Fibroblast of lung (primary cell): ENCODE measurements at places on chromosomes 5 and 9. TPM values are rescaled to one million over a fixed set of nuclear protein-coding genes. Genes with fewer than 3 reads are reported as not detected.

DNA sequence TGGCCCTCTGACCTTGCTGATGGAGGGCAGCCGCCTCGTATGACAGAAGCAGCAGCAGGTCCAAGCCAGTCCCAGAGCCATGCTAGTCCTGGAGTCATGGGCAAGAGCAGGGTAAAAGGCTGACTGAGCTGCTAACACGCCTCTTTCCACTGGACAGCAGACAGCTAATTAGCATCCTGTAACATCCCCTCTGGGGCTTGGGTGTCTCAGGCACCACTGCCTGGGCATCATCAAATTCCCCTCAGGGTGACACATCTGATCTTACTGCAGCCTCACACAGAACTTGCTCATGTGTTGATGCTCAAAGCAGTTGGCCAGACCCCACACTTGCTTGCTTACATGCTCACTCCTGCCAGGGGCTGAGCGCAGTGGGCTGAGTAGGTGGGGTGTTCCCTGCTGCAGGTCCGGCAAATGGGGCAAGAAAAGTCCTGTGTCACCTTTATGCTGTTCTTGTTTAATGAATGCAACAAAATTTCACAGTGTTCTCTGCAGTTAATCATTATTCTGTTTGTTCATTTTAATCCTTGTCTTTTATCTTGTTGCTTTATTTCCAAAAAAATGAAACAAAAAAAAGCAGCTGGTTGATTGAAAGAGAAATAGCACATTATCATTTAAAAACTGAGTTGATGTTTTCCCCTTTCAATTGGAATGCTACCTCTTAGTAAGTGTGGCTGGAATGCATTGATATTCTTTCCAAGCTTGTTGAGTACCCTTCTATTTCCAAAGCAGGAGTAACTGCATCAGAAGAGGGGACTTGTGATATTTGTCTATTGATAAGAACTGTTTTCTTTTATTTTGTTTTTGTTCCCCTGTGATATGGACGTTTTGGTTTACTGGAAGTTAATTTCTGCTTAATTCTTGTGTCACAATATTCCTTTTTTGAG is 254.1 kb downstream of the CDH18 start:
- no peaks in the 10 kb centered on the region for H3K4me1 ChIP-seq
- H3K27me3 ChIP-seq: no peaks in the 10 kb centered on the region
- no peak overlapping the region for H3K4me3 ChIP-seq
- H3K27ac ChIP-seq: no peak overlapping the region
- peak; percentile 2 for DNase-seq

- DNase-seq: no peak
- H3K27ac ChIP-seq: no peak overlapping the region
- H3K36me3 ChIP-seq: no peaks in the 10 kb centered on the region
- H3K4me1 ChIP-seq: no peaks in the 10 kb centered on the region
- no peaks in the 10 kb centered on the region for H3K27me3 ChIP-seq
These were observed 130.4 kb downstream of the ESM1 start for GRCh38 chr5:54854883-54855581.

- H3K4me3 ChIP-seq: no peak overlapping the region
- DNase-seq: no peak
- no peaks in the 10 kb centered on the region for H3K27me3 ChIP-seq
- H3K27ac ChIP-seq: no peak overlapping the region
- H3K36me3 ChIP-seq: no peaks in the 10 kb centered on the region
- H3K4me1 ChIP-seq: no peaks in the 10 kb centered on the region
These were observed 606.2 kb downstream of the PDE4D start for GRCh38 chr5:59287361-59287760.

DNA sequence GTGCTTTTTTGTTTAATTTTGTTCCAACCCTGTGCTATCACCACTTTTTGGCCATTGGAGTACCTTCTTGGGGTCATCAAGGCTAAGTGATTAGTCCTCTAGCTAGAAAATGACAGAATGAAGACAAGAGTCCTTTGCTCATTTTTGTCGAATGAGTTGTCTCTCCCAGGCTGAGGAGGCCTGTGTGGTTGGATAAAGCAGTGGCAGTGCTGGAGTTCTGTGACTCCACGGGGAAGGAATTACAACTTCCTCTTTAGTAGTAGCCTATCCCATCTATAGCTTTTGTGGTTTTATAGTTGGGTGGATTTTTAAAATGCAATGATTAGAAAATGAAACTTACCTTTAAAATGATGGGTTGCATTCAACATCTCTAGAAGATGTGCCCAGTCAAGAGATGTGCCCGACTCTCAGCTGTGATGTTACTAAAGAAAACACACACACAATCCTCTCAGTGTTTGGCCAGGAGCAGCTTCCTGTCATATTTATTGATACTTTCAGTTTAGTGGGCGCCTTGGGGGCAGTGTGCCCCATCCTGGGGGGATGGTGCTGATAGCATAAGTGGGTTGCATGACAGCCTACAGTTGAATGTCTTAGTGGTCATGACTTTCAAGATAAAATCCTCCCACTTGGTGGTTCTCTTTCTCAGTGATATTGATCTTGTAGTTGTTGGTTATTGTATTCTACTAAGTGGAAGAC is 11.9 kb downstream of the OTULINL start:
- H3K27me3 ChIP-seq: no peaks in the 10 kb centered on the region
- H3K4me3 ChIP-seq: no peak overlapping the region
- peaks cover 4% of the 10 kb centered on the region for H3K4me1 ChIP-seq
- peak; percentile 62 for DNase-seq
- no peak overlapping the region for H3K27ac ChIP-seq

GRCh38 chr5:41291323-41291722 is 78.0 kb upstream of the C6 start:
- no peaks in the 10 kb centered on the region for H3K4me1 ChIP-seq
- H3K27ac ChIP-seq: no peak overlapping the region
- DNase-seq: no peak

DNA sequence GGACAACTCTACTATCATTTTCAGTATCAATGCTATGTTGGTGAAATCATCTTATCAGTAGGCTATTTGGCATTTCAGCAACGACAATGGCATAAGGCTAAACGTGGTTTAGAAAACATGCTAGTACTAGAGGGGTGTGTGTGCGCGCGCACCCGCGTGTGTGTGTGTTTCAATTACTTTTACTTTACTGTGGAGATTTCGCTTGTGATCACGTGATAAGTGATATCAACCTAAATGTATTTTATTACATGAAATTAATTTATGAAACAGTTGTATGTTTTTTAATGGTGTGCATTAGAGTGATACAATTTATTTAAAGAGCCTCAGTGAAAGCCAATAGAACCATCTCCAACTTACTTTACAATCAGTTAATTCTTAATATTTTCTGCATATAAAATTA is 587.9 kb upstream of the ITGA1 start:
- no peaks in the 10 kb centered on the region for H3K4me1 ChIP-seq
- H3K27me3 ChIP-seq: no peaks in the 10 kb centered on the region
- no peak overlapping the region for H3K27ac ChIP-seq
- H3K4me3 ChIP-seq: no peak overlapping the region
- DNase-seq: no peak

DNA sequence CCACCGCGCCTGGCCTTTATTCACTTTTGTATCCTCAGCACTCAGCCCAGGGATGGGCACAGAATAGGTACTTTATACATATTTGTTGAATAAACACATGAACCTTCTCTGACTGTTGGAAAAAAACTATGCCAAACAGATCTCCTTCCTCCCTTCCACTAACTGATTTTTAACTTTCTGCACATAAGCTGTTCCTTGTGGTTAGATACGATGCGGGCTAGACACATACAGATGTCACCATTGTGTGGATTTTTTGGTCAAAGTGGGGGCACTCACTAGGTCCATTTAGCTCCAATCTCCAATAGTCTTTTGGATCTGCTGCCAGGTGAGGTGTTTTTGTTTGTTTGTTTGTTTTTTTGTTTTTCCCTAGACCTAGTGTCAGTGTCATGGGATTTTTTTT is 5.1 kb downstream of the TEX48 start:
- no peak overlapping the region for H3K4me3 ChIP-seq
- H3K27me3 ChIP-seq: no peaks in the 10 kb centered on the region
- peaks cover 2% of the 10 kb centered on the region for H3K4me1 ChIP-seq
- peak overlapping the region; percentile 55 for H3K27ac ChIP-seq

DNA sequence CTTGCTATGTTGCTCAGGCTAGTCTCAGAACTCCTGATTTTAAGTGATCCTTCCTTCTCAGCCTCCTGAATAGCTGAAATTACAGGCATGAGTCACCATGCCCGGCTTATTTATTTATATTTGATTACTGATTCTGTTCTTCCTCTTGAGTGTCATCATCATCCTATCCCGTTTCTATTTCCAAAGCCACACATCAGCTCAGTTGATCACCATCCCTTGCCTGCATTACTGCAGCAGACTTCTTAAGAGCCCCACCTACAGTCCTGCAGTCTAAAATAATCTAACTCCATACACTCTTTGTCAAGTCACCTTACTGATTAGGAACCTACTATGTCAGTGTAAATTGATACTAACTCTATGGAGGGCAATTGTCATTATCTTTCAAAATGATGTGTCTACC is 138.9 kb upstream of the RAI14 start:
- no peaks in the 10 kb centered on the region for H3K27me3 ChIP-seq
- no peak overlapping the region for H3K27ac ChIP-seq
- peaks cover 5% of the 10 kb centered on the region for H3K4me1 ChIP-seq
- H3K36me3 ChIP-seq: no peaks in the 10 kb centered on the region

The BARHL1 gene
- total RNA-seq: not detected in 2 replicates

DNA sequence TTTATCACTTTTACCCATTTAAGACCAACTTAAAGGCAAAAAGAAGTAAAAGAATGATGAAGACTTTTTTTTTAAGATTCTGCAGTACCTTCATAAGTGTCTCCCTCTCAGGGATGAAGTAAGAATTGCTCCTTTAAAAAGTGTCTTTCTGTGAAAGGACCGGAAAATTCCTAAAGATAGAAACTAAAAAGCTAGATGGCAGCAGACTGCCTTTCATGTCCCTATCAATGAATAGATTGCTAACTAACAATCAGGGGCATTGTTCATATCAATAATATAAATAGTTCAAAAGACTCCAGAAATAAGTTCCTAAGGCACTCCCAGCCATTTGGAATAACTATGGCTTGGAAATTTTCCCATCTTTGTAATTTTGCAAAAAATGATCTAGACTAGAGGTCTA is 558.0 kb downstream of the PDE4D start:
- no peak for DNase-seq
- no peaks in the 10 kb centered on the region for H3K4me1 ChIP-seq
- no peak overlapping the region for H3K27ac ChIP-seq
- H3K4me3 ChIP-seq: no peak overlapping the region
- H3K27me3 ChIP-seq: no peaks in the 10 kb centered on the region

- no peak overlapping the region for H3K27ac ChIP-seq
These were observed 1472.5 kb upstream of the CDH6 start for GRCh38 chr5:29720954-29721353.

DNA sequence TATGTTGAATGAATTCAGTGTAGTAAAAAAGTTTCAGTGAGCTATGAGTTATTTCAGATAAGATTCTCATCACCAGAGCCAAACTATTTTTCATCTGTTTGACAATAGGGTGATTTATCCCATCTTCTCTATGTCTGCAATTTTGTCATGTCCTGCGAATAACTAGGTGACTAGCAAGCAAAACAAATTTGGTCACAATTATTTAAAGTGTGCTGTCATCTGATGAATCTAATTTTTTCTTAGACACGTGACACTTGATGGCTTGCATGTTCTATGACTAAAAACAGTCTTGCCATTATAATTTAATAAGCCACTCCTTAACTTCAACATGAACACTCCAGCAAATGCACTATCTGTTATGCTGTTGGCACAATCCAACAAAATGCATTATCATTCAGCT is 35.0 kb downstream of the FEM1C start:
- no peak overlapping the region for H3K27ac ChIP-seq
- H3K4me3 ChIP-seq: no peak overlapping the region
- no peaks in the 10 kb centered on the region for H3K27me3 ChIP-seq
- DNase-seq: no peak
- no peaks in the 10 kb centered on the region for H3K4me1 ChIP-seq
- H3K36me3 ChIP-seq: no peaks in the 10 kb centered on the region

GRCh38 chr5:68460147-68460798 is 244.7 kb downstream of the PIK3R1 start:
- H3K27me3 ChIP-seq: no peaks in the 10 kb centered on the region
- DNase-seq: peak; percentile 59

The CREB3 gene
- 64.7 and 70.2 TPM in 2 replicates for total RNA-seq

DNA sequence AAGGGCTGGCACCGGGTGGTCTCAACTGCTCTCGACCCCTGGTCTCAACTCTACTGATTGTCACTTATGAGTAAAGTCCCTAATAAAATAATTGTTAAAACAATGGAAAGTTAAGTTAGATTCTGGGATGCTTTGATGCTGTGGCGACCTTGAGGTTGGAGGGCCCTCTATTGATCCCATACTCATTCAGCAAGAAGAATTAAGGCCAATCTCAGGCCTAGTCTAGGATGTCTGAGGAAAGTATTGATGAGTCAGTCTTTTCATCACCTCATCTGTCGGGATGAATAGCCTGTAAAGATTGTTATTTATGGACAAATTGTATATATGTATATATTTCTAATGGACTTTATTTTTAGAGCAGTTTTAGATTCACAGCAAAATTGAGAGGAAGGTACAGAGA is 50.8 kb downstream of the WDR36 start:
- DNase-seq: peak; percentile 28
- H3K27me3 ChIP-seq: no peaks in the 10 kb centered on the region
- peaks cover 2% of the 10 kb centered on the region for H3K4me1 ChIP-seq
- no peaks in the 10 kb centered on the region for H3K36me3 ChIP-seq
- H3K27ac ChIP-seq: no peak overlapping the region
- H3K4me3 ChIP-seq: no peak overlapping the region

DNA sequence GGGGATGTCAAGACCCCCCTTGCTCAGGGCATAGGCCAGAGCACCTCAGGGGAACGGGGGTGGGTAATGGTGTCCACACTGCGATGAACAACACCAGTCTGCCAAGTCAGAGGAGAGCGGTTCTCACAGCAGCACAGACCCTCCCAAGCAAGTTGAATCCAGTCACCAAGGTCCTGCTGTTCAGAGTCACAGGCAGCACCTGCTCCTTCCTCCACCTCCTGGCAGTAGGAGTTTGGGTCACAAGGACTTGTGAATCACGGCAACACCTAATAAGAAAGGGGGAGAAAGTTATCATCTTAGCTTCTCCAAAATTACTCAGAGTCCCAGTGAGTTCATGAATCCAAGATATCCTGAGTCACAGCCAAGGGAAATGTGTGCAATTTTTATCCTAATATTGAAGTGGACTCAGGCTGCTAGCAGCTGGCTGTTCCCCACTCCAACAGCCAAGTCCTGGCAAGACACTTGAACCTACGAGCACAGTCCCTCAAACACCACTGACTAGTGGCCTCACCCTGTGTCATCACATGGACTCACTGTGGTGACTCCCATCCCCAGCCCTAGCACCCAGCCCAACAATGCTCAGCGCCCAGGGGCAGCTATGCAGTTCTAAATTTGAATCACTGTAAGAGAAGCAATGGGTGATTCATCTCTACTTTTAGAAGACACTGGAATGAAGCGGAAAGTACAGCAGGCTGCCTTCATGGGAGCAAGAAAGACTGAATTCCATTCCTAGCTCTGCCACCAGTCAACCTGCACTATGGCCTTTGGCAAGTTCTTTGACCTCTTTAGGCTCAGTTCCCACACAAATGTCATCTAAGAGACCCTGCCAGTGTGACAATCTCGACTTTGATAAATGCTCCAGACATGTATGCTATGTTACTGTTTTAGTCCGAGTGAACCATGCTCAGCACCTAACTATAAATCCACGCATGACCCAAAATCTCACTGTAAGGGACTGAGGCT is 113.7 kb downstream of the KLHL3 start:
- no peak overlapping the region for H3K27ac ChIP-seq
- no peak overlapping the region for H3K4me3 ChIP-seq
- no peaks in the 10 kb centered on the region for H3K36me3 ChIP-seq
- DNase-seq: no peak

The C7 gene
- under 0.01 and 11.6 TPM in 2 replicates for total RNA-seq

- no peaks in the 10 kb centered on the region for H3K27me3 ChIP-seq
- no peak overlapping the region for H3K27ac ChIP-seq
- peaks cover 9% of the 10 kb centered on the region for H3K4me1 ChIP-seq
- H3K36me3 ChIP-seq: no peaks in the 10 kb centered on the region
- H3K4me3 ChIP-seq: no peak overlapping the region
- DNase-seq: peak; percentile 6
These were observed 19.6 kb downstream of the SIL1 start for GRCh38 chr5:139178589-139178917.
